ENCODE measurements at places on chromosomes 7 and 10.

DNA sequence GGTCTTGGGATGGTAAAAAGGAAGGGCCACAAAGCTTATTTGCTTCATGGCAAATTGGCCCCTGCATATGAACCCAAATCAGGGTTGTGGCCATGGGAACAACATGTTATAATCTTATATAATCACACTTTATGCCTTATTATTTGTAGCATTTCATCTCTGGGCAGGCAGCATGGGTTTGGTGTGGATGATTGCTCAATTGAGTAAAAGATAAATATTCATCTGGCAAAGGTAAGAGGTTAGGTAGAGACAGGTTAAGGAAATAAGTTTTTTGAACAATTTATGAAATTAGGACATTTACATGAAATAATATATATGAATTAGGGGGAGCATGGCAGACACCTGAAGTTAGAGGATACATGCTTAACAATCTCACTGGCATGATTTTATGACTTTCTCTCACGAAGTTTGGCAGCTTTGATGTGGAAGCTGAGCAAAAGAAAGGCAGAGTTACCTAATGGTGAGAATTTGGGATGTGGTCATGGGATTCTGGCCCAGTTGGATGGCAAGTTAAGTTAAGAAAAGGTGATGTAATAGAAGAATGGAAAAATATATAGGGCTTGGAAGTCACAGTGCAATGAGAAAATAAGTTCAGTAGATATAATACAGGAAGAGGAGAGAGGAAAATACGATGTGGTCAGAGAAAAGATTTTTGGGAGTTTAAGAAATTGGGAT is 88.1 kb upstream of the FAM3C start:
- no peak for DNase-seq

- DNase-seq: no peak
Measured at GRCh38 chr10:59397961-59398360, 35.6 kb upstream of the FAM13C start.

- no peak for DNase-seq
Measured at GRCh38 chr7:4271716-4272015, 410.4 kb upstream of the FOXK1 start.

GRCh38 chr7:98354052-98354451 is 46.8 kb downstream of the BAIAP2L1 start:
- no peak for DNase-seq

DNA sequence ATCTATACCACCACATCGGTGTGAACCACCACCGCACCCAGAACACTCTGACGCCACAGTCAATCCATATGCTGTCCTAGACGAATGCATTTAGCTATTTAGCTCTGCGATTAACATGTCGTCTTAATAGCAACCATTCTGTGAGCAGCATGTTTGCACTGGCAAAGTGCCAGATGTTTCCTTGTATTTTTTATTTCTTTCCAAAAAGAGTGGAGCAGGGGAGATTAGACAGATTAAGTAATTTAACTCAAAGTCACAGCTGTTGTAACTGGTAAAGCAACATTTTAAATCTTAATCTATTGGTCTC is 57.0 kb upstream of the ARL4A start:
- DNase-seq: no peak

GRCh38 chr7:49852619-49853462 is 79.4 kb downstream of the VWC2 start:
- DNase-seq: no peak

- no peak for DNase-seq
Measured at GRCh38 chr7:774161-775109, 47.4 kb upstream of the PRKAR1B start.

GRCh38 chr10:24848195-24848594 is 104.2 kb downstream of the PRTFDC1 start:
- DNase-seq: no peak

DNA sequence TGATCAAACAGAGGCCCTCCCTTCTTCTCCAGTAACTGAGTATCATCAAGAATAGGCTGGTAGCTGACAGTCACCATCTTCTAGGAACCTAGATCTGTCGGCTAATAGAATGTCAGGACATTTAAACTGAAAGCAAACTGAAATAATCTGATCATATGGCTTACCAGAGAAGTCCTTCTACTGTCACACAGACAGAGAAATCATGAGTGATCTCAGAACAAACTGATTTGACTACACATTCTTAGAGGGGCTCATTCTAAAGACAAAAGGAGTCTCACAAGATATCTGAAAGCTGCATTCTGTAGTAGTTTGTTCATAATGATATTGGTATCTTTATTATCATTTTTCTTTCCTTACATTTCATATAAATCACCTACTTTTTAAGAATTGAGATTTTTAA is 130.9 kb upstream of the ADCY1 start:
- no peak for DNase-seq

DNA sequence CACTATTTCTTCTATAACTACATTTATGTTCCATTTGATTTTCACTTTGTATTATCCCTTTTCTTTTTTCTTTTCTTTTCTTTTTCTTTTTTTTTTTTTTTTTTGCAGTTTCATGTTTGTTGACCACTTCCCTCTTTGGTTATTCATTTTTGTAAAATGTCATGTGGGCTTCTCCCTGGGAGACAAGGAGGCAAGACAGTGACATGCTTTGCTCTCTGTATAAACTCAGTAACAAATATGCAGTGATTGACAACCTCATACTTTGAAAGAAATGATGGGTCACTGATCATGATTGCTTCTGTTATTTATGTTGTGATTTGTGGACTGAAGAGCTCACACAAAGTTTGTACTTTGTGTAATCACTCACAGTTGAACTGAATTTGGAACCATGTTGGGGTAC is 90.2 kb upstream of the ABI1 start:
- DNase-seq: no peak

DNA sequence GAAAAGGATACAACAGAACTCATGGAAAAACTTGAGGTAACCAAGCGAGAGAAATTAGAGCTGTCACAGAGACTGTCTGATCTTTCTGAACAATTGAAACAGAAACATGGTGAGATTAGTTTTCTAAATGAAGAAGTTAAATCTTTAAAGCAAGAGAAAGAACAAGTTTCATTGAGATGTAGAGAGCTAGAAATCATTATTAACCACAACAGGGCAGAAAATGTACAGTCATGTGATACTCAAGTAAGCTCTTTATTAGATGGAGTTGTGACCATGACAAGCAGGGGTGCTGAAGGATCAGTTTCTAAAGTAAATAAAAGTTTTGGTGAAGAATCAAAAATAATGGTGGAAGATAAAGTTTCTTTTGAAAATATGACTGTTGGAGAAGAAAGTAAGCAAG is 62.1 kb downstream of the AKAP9 start:
- DNase-seq: no peak

GRCh38 chr10:112232670-112233069 is 49.1 kb upstream of the GPAM start:
- DNase-seq: no peak

DNA sequence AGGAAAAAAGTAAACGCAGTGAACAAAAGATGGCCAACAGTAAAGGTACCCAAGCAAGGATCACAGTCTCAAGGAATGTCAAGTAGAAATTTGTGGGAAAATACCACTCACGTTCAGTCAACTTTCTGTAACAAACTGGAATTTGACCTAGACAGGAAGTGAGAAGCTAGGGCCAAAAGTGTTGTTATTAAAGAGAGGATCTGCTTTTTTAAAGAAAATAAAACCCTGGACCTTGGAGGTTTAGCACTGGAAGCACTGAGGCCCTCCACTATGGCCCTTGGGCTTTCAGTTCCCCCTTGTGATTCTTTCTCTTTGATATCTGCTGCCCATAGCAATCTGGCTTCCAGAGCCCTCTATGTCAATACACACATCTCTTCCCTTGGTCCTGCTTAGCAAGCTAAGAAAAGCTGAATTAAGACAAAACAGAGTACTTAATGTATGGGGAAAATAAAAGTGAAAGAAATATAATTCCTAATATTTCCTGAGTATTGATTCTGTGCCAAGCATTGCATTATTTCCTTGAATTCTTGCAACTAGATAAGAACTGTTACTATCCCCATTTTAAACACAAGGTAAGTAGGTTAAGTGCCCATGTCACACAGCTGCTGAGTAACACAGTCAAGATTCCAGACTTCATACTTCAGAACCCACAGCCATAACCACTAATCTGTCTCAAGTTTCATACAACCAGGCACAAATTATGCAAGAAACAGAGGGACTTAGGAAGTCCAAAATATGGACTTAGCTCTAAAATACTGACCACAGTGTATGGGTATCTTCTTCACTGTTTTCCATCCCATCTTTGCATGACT is 2.6 kb upstream of the ZNF438 start:
- DNase-seq: peak; percentile 5
